ENCODE measurements at places on chromosomes 4 and X. TPM values are rescaled to one million over a fixed set of nuclear protein-coding genes. Genes with fewer than 3 reads are reported as not detected.

NAA11 gene
- total RNA-seq, result not detected

GPRASP1 gene
- 26.7 TPM for total RNA-seq

TMPRSS11D gene
- not detected for total RNA-seq

CHRDL1 gene
- 183 TPM for total RNA-seq

SLC7A11 gene
- total RNA-seq, result 0.89 TPM

MANBA gene
- 30.6 TPM for total RNA-seq

CPEB2 gene
- total RNA-seq, result 44.1 TPM

ENPEP gene
- 17.6 TPM for total RNA-seq

SOWAHB gene
- total RNA-seq, result not detected

PRICKLE3 gene
- 9.9 TPM for total RNA-seq

TRAM1L1 gene
- total RNA-seq, result 2.6 TPM

HERC3 gene
- 46.5 TPM for total RNA-seq

RXFP1 gene
- total RNA-seq, result not detected

GAGE2A gene
- not detected for total RNA-seq

HTN3 gene
- not detected for total RNA-seq

SSX2B gene
- total RNA-seq, result not detected

EIF1AX gene
- 82.4 TPM for total RNA-seq

TBC1D9 gene
- 27.2 TPM for total RNA-seq

TADA2B gene
- total RNA-seq, result 14.8 TPM

IL1RAPL2 gene
- 0.94 TPM for total RNA-seq

TRIM2 gene
- 60.9 TPM for total RNA-seq

TMEM156 gene
- total RNA-seq, result 0.62 TPM

PHOX2B gene
- total RNA-seq, result not detected

KANTR gene
- 30.2 TPM for total RNA-seq

SRPX2 gene
- total RNA-seq, result 36.7 TPM

SYP gene
- total RNA-seq, result 4.2 TPM

CXCL10 gene
- total RNA-seq, result 5.0 TPM

PSMD10 gene
- total RNA-seq, result 37.2 TPM

MRPL1 gene
- total RNA-seq, result 24.9 TPM

FGF16 gene
- 0.40 TPM for total RNA-seq

MAMLD1 gene
- total RNA-seq, result 15.3 TPM

KDM5C gene
- 108 TPM for total RNA-seq

RNF150 gene
- 13.2 TPM for total RNA-seq

GPR82 gene
- 0.09 TPM for total RNA-seq

SMIM10L2A gene
- 2.7 TPM for total RNA-seq

MTTP gene
- total RNA-seq, result 0.49 TPM

UGT8 gene
- total RNA-seq, result 85.1 TPM

INTU gene
- 24.2 TPM for total RNA-seq

ZNF157 gene
- total RNA-seq, result 0.71 TPM

IL2 gene
- not detected for total RNA-seq

PPP4R3C gene
- total RNA-seq, result not detected

CLTRN gene
- 0.45 TPM for total RNA-seq

TMEM185A gene
- 31.5 TPM for total RNA-seq

TCEAL7 gene
- total RNA-seq, result 15.1 TPM

CLGN gene
- total RNA-seq, result 2.1 TPM

STAP1 gene
- total RNA-seq, result 0.36 TPM

GDI1 gene
- 177 TPM for total RNA-seq

CYP2U1 gene
- total RNA-seq, result 27.9 TPM

NPY2R gene
- total RNA-seq, result not detected

SPOCK3 gene
- total RNA-seq, result not detected
